ENCODE measurements at places on chromosomes 5 and 9.

DNA sequence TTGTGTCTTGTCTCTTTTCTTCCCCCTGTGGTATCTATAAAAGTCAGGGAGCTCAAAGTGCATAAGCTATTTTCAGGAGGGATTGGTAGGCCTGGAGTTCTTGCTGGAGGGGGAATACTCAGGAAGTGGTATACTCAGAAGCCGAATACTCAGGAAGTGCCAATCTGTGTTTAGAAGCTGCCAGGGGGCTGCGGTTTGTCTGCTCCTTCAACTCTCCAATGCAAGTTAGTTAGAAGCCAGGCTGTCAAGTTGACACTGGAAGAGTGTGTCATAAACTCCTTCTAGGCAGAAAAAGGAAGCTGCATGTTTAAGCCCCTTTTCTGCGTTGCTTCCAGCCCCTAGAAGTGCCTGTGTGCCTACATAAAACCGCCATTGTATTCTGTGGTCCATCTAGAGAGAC lies 366.5 kb downstream of the TAF11L14 start:
- ATAC-seq: no peak

DNA sequence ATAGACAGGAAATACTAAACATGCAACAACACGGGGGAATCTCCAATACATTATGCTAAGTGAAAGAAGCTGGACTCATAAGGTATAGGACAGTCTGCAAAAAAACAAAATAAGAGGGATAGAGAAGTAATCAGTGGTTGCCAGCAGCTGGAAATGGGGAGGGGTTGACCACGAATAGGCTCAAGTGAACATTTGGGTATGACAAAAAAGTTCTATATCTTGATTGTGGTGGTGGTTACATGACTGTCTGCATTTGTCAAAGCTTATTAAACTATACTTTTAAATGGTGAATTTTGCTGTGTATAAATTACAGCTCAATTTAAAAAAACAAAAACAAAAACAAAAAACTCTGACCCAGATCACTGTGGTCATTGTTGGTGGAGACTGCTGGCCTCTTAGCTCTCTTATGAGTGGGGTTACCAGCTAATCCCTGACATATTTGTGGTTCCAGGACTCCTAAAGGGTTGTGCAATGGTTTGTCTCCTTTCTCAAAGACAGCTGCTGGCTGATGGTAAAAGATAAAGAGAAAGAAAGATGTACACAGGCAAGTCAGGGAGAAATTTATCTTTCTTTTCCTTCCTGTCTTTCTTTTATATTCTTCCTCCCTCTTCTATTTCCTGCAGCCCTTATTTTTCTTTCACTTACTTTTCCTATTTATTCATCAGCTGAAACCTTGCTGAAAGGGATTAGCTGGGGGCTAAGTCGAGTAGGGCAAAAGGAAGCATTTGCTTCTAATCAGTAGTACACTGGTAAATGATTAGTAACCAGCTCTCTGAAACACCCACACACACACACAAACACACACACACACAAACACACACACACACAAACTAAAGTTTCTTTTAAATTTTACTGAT lies 42.6 kb upstream of the APC start:
- no peak for ATAC-seq

GRCh38 chr5:82544004-82544403 lies 265.9 kb upstream of the RPS23 start:
- ATAC-seq: no peak

GRCh38 chr5:113240032-113240431 lies 194.8 kb downstream of the TSSK1B start:
- ATAC-seq: no peak

DNA sequence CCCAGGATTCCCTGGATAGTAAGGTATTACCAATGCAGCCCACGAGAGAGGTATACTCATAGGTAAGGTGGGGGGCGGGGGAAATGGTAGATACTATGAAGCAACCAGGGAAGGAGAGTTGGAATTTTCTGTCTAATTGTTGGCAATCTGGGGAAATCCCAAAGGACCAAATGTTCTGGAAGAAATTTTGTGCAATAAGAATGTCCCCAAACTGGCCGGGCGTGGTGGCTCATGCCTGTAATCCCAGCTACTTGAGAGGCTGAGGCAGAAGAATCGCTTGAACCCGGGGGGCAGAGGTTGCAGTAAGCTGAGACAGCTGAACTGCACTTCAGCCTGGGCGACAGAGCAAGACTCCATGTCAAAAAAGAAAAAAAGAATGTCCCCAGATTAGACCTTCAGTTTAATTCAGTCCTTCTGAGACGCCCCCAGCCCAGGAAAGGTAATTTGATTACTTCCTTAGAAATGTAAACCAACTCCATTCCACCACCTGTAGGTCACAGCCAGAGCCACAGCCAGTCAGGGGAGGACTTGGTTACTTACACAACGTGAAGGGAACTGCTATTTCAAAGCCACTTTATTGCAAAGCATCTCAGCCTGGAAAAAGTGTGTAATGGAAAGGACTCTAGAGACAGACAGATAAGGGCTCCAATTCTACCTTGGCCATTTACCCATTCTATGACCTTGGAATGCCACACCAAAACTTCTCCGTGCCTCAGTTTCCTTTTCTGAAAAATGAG lies 50.0 kb upstream of the KLF4 start:
- ATAC-seq: no peak

- peak; percentile 76 for ATAC-seq
Measured at GRCh38 chr5:34535944-34536623, 120.0 kb upstream of the RAI14 start.

DNA sequence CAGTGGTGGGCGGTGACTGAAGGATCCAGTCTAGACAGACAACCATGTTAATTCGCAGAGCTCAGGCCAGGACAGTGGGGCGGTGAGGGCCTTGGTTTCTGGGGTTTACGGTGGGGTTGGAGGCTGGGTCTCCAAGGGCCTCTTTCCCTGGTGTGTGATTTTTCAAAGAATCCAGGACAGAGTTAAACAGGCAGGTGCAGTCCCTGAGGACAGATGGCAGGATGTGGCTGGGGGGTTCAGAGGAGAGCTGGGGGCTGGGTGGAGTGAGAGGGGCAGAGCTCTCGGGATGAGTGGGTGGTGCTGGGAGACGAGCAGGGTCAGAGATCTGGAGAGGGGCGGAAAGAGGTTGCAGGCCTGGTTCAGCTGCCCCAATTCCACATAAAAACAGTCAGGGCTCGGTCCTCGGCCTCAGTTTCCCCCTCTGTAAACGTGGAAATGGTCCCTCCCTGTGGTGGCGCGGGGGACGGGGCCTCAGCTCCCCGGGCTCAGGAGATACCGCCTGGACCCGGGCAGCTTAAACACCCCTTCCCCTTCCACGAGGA lies 145.9 kb downstream of the GAPVD1 start:
- peak; percentile 5 for ATAC-seq

- ATAC-seq: no peak
Measured at GRCh38 chr5:135087950-135088349, 53.9 kb upstream of the PITX1 start.

GRCh38 chr9:113932906-113933584 lies 56.9 kb downstream of the ZNF618 start:
- no peak for ATAC-seq

DNA sequence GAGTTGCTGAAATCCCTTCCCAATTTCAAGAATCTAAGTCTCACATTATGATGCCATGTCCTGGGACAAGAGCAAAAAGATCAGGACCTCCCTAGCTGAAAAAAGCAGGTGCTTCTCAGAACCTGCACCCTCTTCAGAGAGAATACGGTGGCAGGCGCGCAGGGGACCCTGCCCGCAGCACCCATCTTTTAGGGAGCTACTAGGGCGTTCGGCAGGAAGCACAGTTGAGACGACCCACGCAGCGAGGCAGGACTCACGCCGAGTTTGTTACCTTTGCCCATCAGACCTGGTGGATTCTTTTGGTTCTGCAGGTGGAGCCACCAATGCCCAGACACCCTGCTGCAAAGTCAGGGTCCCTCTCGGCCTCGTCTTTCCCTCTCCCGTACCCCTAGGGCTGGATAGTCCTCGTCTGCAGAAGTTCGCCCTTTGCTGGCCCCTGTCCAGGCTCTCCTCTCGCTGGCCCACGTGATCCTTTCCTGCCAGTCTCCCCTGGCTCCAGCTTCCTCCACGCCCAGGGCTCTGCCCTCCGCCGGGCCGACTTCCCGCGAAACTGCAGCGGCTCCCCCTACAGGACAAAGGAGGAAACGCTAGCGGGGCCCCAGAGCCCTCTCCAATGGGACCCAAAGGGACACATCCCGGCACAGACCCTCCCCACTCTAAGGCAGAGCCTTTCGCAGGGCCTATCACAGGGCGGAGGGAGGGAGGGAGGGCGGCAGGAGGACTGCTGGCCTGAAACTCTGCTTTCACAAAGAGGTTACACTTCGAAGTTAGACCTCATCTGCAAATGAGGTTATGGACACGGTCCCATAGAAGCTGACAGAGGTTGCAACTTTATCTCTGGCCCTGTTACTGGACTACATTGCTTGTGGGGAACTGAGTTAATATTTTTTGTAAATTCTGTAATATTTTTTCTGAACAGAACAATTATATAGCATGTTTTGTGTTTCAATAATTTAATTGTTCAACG lies 28.8 kb downstream of the TMEM174 start:
- ATAC-seq: peak; percentile 92

DNA sequence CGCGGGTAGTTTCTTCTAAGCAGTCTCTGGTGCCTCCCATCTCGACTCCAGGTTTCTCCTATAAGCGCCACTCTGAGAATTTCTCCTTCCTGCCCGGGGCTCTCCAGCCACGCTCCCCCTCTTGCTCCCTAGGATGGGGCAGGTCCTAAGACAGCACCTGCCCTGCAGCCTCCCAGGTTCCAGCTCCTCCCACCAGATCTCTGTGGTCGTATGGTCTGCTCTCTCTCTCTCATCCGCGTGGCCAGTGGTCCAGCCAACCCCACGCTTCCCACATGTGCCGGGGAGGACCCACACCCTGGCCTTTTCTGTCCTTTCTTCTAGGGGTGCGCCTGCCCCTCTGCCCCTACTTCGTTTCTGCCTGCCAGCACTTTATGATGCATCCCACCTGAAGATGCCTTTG lies 40.5 kb downstream of the MVB12B start:
- no peak for ATAC-seq

DNA sequence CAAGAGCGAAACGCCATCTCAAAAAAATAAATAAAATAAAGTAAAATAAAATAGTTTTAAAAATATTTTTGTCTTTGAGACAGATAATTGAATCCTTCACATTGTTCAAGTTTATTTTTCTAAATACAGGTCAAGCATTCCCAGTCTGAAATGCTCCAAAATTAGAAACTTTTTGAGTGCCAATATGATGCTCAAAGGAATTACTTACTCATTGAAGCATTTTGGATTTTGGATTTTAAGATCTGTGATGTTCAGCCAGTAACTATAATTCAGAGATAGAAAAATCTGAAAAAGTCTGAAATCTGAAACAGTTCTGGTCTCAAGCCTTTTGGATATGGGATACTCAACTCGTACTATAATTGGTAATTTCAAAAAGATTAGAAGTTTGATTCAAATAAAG lies 39.8 kb downstream of the RBM27 start:
- ATAC-seq: no peak

- ATAC-seq: no peak
Measured at GRCh38 chr9:117403848-117404247, 11.0 kb downstream of the ASTN2 start.
